ENCODE measurements at places on chromosomes 5 and 9.

DNA sequence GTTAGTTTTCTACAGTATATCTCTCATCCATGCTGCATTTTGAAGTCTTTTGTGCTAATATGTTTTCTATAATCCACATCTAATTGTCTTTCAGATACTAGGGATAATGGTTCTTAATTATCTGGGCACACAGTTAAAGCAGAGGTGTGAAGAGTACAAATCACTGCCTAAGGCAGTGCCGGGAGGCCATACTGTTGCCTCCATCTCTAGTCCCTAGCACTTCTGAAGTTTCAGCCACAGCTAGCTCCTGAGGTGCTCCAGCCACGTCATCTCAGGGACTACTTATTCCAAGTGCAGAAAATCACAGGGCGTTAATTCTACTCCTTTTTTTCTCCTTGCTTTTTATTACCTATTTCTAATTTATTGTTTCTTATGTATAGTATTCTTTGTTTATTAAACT lies 760.0 kb upstream of the FAM174A start:
- no peak for DNase-seq

GRCh38 chr5:52757527-52757926 lies 30.2 kb upstream of the ITGA1 start:
- no peak for DNase-seq

DNA sequence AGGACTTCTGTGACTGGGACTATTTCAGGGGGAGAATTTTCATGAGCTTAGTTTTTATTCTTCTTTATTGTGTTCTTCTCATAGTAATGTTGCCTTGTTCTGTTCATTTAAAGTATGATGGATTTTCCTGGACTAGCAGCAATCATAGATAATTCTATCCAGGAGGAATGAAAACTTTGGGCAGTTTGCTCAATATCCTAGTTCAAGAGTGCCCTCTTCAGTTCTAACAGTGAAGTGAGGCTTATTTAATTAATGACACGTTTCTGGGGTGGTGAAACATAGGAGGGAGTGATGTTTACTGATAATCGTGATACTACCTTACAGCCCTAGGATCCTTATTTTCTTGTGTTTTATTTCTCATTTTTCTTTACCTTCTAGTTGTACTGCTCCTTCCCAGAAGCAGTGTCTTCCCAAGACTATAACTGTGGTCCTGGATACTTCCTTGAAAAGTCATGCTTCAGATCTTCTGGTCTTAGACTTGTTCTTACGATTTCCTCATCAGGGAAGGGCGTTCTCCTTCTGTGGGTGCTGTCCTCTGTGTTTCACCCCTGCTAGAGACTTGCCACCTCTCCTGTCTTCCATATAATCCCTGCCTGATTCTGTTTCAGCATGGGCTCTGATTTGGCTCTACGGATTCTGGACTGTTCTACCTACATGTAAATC lies 57.4 kb downstream of the CFAP95 start:
- DNase-seq = peak; percentile 23

DNA sequence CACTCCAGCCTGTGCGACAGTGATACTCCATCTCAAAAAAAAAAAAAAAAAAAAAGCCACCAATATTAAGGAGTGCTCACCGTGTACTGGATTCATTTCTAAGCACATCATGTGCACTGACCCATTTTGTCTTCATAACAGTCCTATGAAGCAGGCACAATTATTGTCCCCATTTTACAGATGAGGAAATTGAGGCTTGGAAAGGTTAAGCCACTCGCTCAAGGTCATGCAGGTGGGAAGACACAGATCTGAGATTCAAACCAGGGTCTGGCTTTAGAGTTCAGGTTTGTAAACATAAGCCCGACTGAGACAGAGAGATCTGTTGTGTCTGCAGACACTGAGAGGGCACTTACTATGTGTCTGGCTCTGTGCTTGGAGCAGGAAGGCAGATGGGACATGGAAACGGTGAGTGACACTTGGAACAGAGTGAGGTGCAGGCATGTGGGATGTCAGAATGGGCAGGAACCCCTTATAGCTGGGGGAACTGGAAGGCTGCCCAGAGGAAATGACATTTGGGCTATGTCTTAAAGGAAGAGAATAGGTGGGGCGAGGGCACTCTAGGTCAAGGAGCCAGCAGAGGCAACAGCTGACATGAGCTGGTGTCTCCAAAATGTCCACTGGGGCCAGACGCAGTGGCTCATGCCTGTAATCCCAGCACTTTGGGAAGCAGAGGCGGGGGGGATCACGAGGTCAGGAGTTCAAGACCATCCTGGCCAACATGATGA lies 69.9 kb downstream of the STK10 start:
- DNase-seq = no peak

GRCh38 chr9:137025517-137025966 lies 2.5 kb downstream of the ABCA2 start:
- peak; percentile 93 for DNase-seq

- DNase-seq = no peak
Measured at GRCh38 chr5:94188725-94189124, 429.7 kb downstream of the KIAA0825 start.

DNA sequence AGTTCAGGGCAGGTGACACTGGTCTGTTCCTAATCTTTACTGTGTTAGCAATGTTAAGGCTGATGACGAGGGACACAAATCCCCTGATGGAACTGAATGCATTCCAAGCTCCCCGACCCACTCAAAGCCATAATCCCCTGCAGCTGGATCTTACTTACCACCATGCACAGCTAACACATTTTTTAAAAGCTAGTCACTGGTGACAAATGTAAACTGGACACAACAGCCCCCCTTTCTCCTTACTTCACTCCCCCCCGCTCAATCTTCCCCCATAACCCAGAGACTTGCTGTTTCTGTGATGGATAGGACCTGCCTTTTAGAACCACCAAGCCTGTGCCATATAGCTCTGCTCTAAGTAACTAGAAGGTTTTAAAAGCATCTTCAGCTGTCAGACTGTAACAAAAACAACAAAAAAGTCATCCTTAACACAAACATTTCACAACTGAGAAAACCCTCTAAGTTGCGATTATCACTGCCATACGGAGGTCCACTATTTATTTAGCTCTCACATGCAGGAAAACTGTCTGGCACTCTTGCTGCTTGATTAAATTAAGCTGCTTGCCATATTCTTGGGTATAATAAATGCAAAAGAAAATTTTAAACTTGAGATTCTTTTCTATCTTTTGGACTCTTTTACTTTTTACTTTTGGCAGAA lies 44.4 kb downstream of the BNC2 start:
- no peak for DNase-seq

GRCh38 chr9:124345751-124346281 lies 69.4 kb downstream of the PSMB7 start:
- DNase-seq = no peak

DNA sequence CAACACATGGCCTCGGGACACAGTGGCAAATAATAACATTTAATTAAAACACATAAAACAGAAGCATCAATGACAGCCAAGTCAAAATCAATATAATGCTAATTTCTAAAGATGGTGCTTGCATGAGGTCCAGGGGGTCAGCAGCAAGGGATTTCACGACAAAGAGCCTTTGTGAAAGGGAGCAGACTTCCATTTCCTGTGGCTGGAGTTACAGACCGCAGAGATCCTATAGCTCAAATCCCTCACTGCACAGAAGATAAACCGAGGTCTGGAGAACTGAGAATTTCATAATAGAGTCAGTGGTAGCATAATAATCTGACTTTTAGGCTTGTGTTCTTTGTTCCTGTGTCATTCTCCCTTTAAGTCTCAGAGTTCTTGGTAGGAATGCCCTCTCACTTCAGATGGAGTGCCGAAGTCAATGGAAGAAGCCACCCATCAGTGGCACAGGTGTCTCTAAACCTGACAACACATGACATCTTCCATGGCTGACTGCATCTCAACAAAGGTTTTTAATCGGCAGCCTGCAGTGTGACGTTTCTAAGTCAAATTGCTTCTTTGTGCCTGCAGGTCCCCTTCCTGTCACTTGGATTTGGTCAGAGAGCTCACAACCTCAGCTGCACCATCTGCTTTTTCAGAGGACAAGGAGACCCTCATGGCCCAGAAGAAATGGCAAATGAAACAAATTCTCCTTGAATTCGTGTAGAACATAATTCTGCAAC lies 67.4 kb downstream of the CARTPT start:
- no peak for DNase-seq

DNA sequence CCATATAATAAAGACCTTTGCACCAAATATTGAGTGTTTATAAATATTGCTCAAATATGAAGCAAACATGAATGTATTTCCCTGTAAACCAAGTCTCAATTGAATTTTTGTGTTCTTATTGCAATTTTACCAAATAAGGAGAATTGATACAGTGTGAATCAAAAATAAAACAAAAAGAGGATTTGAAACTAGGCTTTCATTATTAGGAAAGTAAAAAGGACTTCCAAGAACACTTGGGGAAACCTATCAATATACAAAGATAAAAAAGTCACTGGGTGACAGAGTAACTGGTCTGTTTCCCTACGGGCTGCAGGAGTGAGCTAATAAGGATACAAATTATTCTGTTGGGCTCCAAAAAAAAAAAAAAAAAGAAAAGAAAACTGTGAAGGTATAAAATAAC lies 44.8 kb upstream of the SNX2 start:
- DNase-seq = no peak

- peak; percentile 43 for DNase-seq
Measured at GRCh38 chr5:41869151-41869723, 988 bp downstream of the OXCT1 start.

- DNase-seq = peak; percentile 59
Measured at GRCh38 chr9:79565245-79565644, 6.5 kb upstream of the TLE4 start.

DNA sequence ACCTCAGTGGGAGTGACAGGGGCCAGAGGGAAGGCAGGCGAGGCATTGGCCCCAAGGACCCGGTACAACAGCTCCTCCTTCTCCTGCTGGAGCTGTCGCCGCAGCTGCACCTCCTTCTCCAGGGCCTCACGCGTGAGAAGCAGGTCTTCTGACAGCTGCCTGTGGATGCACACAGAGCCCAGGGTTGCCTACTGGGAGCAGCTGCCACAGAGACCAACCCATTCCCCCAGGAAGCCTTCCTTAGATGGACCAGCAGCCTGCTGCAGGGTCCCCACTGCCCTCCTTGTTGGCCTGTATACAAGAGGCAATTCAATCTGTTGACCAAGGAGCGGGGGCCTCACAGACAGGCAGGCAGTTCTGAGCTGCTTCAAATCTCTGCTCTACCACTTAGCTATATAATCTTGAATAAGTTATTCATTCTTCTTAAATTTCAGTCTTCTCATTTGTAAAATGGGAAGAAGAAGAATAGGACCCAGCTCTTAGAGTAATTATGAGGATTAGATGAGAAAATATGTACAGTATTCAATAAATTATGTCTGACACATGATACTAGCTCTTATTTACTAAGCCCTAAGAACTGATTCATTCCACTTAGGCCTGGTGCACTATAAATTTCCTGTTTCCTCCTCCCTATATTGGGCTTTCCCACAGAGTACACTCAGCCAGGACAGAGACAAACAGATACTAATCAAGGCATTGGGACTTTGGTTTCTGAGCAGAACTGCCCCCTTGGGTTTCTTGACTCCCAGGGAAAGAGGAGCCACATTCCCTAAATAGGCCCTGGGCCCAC lies 26.1 kb upstream of the ANXA6 start:
- DNase-seq = no peak

- DNase-seq = peak; percentile 94
Measured at GRCh38 chr5:37668524-37669047, 171.3 kb downstream of the GDNF start.

DNA sequence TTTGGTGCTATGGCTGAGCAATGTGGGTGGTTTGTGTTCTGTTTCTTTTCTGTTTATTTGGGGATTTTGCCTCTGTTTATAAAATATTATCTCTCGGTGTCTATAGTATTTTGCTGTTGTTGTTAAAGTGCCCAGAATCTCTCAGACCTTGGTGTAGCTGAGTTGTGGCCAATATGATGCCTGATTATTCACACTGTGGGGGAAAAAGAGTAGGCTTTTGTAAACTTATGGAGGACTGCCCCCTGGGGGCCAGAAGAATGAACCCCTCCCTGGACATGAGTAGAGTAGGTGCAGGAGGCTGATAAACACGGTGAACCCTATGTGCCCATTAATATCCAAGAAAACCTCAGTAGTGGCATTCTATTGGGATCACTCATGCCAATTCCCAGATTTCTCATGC lies 49.0 kb upstream of the DPYSL3 start:
- no peak for DNase-seq

GRCh38 chr9:120756531-120756930 lies 36.7 kb downstream of the FBXW2 start:
- DNase-seq = no peak

GRCh38 chr9:75657015-75657414 lies 233.5 kb upstream of the PCSK5 start:
- DNase-seq = no peak

- no peak for DNase-seq
Measured at GRCh38 chr9:124419832-124420489, 4.7 kb upstream of the PSMB7 start.
